ENCODE measurements at places on chromosomes 7 and 10.
A peak's percentile ranks its signal among the peaks of the same experiment; 100 is the strongest.

DNA sequence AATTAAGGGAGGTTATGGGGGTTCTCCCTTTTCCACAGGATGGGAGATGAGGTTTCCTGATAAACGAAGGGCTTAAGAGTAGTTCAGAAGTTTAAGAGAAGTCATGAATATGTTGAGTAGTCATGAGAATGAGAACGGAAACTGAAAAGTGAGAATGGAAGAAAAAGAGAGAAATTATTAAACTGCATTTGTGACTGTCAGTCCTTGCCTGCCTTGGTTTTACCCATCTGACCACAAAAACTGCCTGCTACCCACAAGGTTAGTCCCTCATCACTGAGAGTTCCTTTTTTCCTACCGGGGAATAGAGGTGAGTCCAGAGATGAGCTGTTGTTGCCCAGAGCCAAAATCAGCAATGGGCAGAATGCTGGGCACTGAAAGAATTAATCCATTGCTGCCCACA lies 174.1 kb upstream of the BET1 start:
- DNase-seq = no peak

GRCh38 chr10:44724415-44725174 lies 186.5 kb upstream of the TMEM72 start:
- no peak for DNase-seq

DNA sequence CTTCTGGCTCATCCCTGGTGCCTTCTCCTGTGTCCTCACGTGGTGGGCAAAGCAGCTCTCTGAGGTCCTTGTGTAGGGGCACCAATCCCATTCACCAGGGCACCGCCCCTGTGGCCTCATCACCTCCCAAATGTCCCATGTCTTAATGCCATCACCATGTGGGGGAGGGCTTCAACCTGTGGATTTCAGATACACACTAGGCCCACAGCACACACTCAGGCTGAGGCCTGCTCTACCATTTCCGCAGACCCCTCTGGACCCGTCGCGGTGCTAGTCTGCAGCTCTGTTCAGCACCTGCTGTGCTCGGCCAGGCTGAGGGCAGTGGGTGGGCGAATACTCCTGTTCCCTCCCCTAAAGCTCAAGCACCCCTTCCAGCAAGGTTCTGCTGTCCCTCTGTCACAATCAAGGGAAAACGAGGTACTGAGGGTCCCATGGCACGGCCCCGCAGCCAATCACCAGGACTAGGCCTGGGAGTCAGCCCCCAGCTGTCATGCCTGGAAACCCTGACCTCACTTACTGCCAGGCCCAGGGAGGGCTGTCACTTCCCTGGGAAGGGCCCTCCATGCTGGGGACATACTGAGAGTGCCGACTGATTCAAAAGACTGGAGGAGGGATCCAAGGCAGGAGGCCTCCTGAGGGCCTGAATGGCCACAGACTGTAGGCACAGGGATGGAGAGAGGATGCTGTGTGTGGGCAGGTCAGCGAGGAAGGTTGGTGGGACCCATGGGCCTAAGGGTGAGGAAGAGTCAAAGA lies 123.8 kb upstream of the RET start:
- no peak for DNase-seq

DNA sequence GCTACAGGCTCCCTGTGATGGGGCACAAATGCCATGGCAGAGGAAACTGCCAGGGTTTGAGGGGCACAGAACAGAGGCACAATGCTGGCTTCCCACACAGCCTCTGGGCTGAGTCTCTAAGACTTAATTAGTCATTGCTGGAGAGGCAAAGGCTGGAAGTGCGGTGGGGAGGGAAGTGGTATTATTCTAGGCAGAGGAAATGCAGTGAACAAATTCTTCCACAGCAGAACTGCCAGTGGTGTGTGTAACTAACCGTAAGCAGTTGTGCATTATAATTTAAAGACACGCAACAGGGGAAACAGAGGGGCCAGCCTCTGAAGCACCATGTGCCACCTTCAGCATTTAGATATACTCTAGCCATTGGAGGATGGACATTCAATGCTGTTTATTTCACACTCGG lies 12.8 kb downstream of the ICA1 start:
- no peak for DNase-seq

GRCh38 chr10:77197544-77197943 lies 440.1 kb downstream of the KCNMA1 start:
- DNase-seq = no peak

GRCh38 chr10:3312403-3312940 lies 139.9 kb upstream of the PITRM1 start:
- DNase-seq = no peak

- DNase-seq = no peak
Observed at GRCh38 chr10:99806091-99806490, 23.7 kb downstream of the ABCC2 start.

GRCh38 chr10:122861711-122862161 lies 16.1 kb upstream of the CUZD1 start:
- no peak for DNase-seq

GRCh38 chr7:30196408-30196807 lies 61.6 kb downstream of the MTURN start:
- no peak for DNase-seq

GRCh38 chr7:1028775-1029636 lies 15.3 kb upstream of the GPR146 start:
- DNase-seq = peak; percentile 81

- DNase-seq = no peak
Observed at GRCh38 chr10:132789659-132790148, 3.8 kb upstream of the NKX6-2 start.

- no peak for DNase-seq
Observed at GRCh38 chr7:137564677-137565076, 221.1 kb upstream of the PTN start.

DNA sequence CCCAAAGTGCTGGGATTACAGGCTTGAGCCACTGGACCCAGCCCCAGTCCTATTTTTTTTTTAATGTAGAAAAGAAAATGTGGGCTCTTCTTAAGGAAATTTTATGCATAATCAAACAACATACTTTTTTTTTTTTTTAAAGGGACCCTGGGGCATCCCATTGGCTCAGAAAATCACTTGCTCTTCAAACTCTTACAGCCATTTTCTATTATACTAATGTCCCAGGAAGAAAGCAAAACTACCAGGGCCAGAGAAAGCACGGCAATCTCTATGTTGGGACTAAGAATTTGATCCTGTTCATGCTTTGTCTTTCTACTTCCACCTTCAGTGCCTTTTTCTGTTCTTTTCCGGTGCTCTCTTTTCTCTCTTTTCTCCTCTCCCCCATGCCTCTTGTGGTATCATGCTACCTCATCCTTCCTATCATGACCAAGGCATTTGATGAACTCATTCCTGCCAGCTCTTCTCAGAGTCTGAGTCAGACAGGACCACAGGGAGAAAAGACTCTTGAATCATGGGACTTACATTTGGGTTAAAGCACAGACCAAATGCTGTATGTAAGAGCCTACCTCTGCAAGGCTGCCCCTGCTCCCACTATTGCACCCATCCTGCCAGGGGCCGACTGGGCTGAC lies 76.4 kb upstream of the CCNY start:
- DNase-seq = no peak

DNA sequence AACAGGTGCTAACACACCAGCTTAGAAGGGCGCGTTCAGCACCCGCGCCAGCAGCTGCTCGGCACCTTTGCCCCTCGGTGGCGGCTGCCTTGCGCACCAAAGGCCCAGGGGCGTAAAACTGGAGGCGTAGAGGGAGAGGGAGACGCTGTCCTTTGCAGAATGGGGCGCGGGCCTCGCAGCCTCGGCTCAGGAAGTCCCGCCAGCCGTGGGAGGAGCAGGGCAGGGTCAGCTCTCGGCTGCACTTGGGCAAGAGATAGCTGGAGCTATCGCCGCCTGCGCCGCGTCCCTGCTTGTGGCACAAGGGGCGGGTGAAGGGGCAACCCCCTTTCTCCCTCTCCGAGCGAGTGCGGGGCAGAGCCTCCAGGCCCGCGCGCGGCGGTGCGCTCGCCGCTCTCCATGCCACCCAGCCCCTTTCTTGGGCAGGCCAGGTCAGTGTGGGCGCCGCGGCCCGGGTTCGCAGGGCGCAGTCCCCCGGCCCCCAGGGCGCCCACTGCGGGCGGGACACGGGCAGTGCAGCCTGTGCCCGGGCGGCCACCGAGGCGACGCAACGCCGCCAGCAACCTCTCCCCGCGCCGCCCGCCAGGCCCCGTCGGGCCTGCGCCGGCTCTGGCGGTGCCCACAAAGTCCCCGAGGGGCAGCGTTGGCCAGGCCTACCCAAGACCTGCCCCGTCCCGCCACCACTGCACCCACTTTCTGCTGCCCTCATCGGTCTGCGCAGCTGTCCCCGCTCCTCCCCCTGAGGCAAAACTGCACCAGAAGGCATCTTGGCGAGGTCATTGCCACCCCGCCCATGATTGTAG lies 4.1 kb downstream of the NEUROD6 start:
- DNase-seq = no peak

GRCh38 chr10:12568391-12569009 lies 219.2 kb downstream of the CAMK1D start:
- DNase-seq = no peak

DNA sequence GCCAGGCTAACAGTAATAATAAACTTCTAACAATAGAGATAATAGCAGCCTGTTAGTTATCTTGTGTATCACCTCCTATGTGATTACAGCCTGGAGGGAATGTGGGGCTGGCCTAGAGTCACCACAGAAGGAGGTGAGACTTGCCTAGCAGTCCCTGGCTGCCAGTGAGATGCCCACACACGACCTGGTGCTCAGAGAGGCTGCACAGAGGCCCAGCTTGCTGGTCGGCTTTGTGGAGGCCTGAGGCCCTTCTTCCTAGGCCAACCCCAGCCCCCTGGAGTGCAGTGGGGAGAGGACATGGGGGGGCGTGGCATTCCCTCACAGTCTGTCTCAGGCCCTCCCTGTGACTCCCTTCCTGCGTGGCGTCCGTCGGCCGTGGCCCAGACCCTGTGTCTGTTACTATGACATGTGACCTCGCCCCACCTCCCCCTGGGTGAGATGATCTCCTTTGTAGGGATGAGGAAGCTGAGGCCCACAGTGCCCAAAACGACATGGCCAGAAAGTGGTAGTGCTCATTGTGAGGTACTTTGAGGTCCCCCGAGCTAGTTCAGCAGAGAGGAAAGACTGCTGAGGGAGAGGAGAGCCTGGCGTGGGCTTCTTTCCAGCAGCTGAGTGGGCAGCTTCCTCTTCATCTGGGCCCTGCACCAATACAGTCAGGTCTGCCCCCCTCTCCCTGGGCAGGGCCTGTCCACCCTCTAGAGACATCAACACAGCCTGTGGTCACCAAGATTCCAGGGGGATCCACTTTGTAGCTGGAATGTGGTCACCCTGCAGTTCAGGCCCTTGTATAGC lies 29.7 kb downstream of the UNC5B start:
- DNase-seq = no peak

- no peak for DNase-seq
Observed at GRCh38 chr7:13027321-13027720, 339.9 kb downstream of the ARL4A start.

- no peak for DNase-seq
Observed at GRCh38 chr7:2665359-2665791, 22.6 kb upstream of the AMZ1 start.

DNA sequence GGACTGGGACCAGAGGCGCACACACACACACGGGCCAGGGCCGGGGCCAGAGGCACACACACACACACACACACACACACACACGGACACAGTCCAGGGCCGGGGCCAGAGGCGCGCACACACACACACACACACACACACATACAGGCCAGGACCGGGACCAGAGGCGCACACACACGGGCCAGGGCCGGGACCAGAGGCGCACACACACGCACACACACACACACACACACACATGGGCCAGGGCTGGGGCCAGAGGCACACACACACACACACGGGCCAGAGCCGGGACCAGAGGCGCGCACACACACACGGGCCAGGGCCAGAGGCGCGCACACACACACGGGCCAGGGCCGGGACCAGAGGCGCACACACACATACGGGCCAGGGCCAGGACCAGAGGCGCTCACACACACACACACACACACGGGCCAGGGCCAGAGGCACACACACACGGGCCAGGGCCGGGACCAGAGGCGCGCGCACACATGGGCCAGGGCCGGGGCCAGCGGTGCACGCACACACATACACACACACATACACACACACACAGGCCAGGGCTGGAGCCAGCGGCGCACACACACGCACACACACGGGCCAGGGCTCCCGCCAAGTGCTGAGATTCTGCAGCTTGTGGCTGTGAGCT lies 268.8 kb downstream of the ELFN1 start:
- no peak for DNase-seq

DNA sequence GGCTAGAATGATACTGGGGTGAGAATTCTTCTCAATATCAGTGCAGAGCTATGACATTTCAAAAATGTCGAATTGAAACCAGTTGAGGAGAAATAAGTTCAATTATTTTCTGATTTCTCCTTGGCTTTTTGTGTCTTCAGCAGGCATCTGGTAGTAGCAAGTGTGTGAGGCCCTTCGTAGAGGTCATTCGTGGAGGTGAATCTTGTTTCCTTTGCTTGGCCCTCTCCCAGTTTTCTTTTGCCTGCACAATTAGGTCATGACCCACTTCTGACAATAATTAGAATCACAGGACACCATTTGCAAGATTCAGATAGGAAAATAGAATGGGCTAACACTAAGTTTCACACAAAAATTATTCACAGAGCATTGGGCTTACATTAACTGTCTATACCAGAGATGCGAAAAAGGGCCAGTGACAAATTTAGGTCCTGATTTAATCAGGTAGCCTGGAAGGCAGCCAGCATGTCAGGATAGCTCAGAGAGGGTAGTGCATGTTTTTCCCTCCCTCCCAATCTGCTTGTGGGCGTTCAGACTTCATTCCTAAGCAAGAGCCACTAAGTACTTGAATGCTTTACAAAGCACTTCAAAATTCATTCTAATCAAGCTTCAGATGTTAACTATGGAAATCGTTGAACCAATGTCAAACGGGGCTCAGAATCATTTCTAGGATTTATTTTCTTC lies 24.0 kb upstream of the A1CF start:
- DNase-seq = no peak

DNA sequence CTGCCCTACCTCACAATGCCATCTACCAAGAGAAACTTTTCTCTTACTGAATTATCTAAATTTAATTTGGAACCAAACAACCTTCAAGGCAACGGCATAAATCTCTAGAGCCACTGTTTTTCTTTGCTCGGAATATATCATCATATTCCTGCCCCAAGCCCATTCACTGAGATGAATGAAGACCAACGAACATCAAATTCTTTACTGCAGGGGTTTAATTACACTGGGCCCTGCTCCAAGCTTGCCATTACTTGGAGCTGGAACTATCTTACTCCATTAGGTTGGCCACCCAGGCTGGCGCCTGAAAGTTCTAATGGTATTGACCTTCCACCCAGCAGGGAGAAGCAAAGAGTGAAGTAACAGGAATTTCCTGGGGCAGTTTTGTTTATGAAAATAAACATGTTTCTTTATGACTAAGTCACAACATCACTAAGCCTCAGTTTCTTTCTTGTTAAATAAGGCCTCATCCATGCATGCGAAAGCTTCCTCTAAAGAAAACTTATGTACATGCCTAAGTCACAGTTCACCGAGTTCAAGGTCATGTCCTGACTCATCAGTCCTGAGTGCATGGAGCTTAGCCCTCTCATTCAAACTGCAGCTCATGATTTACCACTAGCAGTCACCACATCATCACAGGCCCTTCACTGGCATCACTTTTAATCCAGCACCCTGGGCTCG lies 42.1 kb upstream of the ANAPC16 start:
- DNase-seq = peak; percentile 56

Data from inflammatory macrophage treated with lipopolysaccharide for 1 hour (primary cell).